Vagina (tissue), 2 donors: ENCODE measurements at places on chromosomes 6 and 20.

DNA sequence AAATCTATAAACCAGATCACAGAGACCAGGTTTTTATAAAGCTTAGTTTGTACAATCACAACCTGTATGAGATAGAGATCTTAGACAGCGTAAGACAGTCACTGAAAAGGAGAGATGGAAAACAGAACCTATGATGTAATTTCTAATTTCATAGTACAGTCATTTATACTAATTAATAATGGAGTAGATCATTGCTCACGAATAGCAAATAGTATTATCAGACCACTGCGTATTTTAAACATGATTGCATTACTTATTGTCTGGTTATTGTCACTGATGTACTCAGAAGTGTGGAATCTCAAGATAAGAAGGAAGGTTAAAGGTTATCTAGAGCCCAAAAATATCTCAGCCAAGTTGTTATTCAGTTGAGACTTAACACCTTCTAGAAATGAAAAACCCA, 115.6 kb downstream of the KHDC1L start:
- no peak for DNase-seq

DNA sequence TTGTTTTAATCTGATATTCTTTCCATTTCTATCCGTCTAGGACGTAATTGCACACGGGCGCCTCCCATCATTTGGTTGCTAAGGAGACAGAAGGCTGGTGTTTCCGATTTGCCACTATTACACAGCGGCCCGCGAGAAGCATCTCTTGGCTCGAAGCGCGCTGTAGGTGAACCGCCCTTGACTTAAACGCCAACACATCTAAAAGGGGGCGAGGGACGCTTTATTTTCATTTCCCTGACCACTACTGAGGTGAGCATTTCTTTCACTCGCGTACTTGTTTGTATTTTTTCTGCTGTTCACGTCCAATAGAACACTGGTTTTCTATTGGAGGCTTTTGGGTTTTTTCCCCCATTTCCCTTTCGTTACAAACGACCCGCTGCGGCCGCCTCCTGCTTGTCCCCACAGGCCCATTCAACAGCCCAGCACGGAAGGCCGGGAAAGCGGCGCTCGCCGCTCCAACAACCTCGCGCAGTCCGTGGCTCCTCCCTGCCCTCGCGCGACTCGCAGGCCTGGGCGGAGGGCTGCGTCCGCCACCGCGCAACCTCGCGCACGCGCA, 505 bp upstream of the WRNIP1 start:
- no peak for DNase-seq

DNA sequence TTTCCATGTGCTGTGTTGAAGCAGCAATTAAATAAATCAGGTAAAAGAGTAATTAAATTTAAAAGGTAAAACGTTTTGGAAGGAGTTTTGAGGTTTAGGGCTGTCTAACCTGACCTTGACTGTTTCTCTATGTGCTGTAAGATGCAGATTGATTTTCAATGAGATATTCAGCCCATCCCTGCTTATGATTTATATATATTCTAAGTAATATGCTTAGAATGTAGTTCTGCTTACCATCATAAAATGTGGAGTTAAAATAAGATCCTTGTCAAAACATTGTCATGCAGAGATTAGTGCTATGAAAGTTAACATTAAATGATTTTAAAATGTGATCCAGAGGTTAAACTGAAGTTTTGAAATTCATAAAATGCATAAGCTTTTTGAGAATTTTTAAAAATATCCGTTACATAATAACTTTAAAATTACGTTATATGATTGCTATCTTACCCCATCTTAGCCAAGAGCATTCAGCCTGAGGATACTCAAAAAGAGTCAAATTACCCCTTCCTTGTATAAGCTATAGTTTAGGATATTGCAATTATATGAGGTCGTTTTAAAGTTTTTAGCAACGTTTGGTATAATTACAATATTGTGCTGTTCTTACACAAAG, 122.5 kb downstream of the MTHFD1L start:
- no peak for DNase-seq

- no peak for DNase-seq
Observed at GRCh38 chr6:114605656-114606055, 262.8 kb upstream of the HS3ST5 start.

GRCh38 chr6:107355659-107356058, 103.7 kb downstream of the PDSS2 start:
- no peak for DNase-seq

DNA sequence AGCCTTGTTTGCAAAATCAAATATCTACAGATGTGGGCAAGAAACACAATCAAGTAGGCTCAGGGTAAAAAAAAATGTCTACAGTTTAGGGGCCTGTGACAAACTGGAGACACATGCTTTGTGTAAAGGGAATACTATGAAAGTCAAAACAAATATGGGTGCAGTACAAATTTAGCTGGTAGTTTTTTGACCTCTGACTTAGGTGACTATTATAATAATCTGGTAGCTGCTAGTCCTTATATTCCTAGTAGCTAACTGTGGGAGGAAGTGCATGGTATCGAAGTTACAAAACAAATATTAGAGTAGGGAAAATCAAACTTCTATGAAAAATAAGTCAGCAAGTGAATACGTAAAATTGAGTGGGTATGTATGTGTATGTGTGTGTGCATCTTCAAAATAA, 35.4 kb downstream of the CYP24A1 start:
- no peak for DNase-seq

DNA sequence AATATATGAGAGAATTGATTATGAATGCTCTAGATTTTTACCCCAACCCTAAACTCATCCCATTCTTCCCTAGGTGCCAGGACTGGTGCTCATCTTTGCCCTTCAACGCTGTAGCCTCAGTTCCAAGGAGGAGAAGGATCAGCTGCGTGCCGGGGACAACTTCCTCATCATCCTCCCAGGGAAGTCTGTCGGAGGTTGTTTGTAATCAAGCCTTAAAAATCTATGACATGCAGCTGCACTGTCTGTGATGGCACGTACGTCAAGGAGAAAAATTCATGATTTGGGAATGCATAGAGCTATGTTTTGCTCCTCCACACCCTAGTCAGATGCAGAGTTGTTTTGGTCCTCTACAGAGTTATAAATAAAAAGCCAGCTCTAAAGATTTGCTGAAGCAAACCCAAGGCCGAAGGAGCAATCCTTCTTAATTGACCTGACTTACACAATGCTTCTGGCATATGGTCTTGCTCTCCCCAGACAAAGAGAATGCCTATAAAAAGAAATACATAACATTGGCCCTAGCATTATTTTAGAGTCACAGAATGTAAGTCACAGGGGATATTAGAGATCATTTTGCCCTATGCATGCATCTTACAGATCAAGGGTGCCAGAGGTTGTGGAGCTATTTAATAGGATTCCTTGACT, 244.2 kb downstream of the HIVEP2 start:
- DNase-seq, result no peak

GRCh38 chr6:56756791-56757587, 114.3 kb upstream of the DST start:
- no peak for DNase-seq

DNA sequence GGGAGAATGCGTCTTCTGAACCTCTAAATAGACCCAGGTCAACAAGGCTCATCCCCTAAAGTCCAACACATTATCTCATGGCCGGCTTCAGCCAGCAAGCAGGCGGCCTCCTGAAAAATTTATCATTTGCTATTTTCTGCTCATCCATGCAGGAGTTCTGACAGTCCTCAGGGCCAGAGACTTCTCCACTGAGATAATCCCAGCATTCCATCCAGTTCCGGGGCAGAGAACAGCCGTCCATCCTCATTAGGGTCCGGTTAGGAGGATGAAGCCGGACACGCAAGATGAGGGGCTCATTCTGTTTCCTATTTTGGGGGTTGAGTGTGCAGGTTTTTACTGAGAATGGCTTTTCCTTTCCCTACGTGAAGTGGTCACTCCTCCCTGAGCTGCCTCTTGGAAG, 258.1 kb downstream of the PREX1 start:
- no peak for DNase-seq

DNA sequence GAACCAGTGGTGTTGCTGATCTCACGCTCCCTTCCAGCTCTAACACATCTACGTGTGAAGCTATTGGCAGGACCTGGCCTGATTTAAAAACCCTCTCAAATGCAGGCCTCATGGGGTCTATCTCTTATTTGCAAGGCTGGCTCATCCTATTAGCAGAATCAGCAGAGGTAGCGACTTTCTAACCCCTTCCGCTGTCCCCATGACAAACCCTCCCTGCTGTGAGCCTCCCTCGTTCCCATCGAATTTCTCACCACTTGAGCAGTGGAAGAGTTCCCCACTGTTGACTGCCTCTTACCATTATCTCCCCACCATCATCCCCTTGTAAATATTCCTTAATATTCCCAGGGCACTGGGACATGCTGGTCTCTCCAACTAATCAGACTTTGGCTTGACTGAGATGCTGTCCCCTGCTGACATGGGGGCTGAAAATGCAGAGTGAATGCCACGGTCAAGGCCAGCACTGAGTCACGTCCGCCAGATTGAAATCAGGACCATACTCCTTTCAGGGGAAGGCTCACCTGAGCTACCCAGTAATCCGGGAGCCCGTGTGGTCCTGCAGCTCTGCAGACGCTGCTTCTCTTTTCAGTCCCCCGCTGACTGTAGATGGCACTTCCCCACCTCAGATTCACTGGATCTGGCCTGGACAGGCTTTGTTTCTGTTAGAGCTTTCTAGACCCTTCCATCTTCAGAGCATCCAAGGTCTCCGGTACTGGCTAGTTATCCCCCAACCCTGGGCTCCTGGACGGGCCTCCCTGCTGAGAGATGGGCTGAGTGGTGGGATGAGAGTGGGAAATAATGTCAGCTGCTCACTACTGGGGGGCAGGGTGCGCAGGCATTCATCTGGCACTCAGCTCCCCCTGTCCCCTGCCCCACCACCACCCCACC, 23.1 kb downstream of the AAR2 start:
- DNase-seq, result no peak

- DNase-seq, result no peak
Observed at GRCh38 chr6:37024656-37025337, 19.3 kb downstream of the FGD2 start.

GRCh38 chr6:150177952-150178520, 35.2 kb downstream of the PPP1R14C start:
- no peak for DNase-seq

DNA sequence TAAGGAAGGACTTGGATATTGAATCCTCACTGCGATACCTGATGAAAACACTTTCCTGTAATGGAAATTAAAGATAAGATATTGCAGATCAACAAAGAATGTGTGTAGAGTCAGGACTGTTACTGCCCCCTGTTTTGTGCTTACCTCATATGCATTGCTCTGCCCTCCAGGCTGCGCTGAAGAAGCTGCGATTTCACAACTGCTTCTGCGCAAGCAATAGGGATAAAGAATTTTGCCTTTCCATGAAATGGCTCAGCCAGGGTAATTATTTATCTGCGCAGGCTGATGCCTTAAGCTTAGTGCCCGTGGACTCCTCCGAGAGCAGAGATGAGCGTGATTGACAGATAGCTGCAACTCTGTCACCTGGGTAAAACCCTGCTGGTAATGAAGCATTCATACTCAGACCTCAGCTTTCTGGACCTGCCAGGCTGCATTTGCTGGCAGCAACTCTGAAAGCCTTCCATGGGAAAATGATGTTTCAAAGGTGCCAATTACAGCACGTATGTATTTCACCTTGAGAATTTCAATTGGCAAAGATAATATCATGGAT, 370.6 kb downstream of the SAMD5 start:
- no peak for DNase-seq

DNA sequence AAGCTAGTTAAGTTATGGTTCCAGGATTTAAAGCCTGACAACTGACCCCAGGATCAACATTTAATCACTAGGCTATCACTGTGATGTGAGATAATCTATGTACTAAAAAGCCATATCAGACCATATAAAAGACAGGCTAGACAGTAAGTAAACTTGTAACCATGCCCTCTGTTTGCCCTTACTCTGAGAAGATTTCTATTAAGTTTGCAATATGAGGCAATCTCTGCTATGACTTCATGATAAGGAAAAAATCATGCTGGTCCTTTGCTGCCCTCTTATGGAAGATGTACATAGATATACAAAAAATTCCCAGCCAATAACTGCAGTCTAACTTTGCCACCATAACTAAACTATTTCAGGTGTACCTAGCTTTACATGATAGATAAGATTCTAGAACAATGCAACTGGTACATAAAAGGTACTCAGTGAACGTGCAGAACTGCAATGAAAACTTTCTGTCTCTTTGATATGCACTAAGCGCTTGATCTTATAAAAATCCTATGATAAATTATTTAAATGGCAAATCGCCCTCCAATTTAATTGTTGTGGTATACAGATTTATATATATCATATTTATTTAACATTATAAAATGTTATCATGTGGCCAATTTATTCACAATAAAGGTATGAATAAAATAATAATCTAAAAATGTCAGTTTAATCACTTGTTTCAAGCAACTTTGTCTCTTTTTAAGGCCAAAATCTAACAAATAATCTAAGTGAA, 70.5 kb downstream of the FAM217A start:
- no peak for DNase-seq

GRCh38 chr20:49649672-49650071, 64.0 kb downstream of the B4GALT5 start:
- no peak for DNase-seq

DNA sequence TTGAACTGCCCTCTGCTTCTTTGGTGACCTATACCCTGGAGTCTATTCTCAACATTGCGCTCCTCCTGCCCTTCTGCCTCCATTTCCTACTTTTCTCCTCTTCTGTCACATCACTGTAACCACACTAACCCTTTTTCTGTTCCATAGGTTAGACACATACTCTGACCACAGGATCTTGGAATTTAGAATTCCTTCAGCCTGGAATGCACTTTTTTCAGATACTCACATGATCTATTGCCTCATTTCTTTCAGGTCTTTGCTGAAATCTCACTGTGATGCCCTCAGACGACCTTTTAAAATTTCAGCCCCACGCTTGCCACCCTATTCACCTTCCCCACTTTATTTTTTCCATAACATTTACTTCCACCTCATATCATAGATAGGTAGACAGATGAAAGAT, 5.1 kb downstream of the VNN1 start:
- no peak for DNase-seq

GRCh38 chr6:163413345-163414116, 987 bp upstream of the QKI start:
- DNase-seq, result peak; percentile 92

- no peak for DNase-seq
Observed at GRCh38 chr20:63739130-63740069, at the start of gene SLC2A4RG. TSS of gene SLC2A4RG (plus strand) at chr20:63739776. CDS start at chr20:63739913, 137 bp downstream.
